ENCODE measurements at places on chromosomes 5 and 9.
A peak's percentile ranks its signal among the peaks of the same experiment; 100 is the strongest.

DNA sequence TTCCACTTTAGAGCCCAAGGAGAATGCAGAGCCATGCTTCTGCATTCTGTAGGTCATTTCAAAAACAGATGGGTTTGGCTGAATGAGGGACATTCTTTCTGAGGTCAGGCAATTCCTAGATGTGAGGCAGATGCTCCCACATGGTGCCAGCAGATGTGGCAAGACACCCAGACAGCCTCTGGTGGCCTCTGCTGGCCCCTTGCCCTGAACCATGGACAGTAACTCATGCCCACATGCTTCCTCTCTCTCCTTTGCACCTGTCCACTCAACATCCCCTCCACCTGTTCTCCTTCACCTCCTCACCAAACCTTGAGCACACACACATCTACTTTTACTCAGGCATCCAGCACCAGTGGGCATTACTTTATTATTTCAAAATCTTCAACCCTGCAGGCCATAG, 252.3 kb downstream of the DNAH5 start:
- no peak for DNase-seq

GRCh38 chr9:20884985-20885593, 146.4 kb downstream of the HACD4 start:
- peak; percentile 62 for DNase-seq

- no peak for DNase-seq
These were observed 33.4 kb upstream of the GLIS3 start for GRCh38 chr9:4333231-4333740.

GRCh38 chr9:24502206-24502937, 43.3 kb downstream of the IZUMO3 start:
- DNase-seq = no peak

GRCh38 chr5:116887104-116887503, 312.5 kb upstream of the SEMA6A start:
- DNase-seq = no peak

DNA sequence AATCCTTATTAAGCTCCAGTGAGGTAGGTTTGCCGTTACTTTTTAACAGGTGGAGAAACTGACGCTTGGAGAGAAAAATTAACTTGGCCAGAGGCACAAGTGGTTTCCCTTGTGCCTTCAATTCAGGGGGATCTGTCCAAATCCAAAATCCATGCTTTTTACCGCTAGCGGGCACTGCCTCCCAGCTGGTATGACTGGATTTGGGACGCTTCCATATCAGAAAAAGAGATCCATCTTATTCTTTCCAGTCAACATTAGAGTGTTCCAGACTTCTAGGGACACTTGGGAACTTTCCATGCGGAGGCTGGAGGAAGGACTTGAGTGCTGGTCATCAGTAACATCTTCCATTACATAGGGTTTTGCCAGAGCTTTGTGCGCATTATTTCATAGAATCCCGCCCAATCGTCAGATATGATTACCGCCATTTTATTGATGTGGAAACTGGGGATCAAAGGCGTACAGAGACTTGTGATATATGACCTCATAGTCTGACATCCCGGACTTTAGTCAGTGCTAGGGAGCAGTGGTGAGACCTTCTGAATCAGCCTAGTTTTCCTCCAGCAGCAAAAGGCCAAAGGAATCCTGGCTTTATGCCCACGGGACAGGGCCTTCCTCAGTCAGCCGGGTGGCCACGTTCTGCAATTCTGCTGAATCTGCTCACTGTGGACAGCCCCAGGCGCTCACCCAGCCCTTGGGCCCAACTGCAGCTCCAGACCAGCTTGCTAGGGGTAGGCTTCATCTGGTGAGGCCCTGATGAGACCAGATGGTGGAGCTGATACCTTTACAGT, 1.1 kb upstream of the GNPDA1 start:
- DNase-seq = peak; percentile 51

DNA sequence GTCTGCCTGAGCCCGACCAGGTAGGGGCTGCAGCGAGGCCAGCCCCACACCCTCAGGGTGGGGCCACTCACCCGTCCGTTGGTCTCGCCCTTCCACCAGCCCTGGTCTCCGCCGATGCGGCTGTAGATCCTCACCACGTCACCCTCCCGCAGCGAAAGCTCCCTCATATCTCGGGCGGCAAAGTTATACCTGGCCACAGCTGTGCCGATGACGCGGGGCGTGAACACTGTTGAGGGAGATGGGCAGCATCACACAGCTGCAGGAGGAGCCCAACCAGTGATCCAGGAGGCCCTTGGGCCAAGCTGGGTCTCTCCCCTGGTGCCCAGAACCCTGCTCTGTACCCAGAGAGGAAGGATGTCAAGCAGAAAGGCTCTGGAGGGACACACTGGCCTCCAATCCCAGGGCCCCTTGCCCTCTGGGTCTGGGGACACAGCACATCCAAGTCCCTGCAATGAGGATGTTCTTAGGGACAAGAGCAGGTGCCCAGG, 30.3 kb upstream of the SARDH start:
- DNase-seq = no peak
